ENCODE measurements at places on chromosomes 1 and 21. TPM values are rescaled to one million over a fixed set of nuclear protein-coding genes. Genes with fewer than 3 reads are reported as not detected.

AZIN2 gene
- 3.3 TPM for total RNA-seq

HRNR gene
- not detected for total RNA-seq

HSD17B7 gene
- total RNA-seq = 16.8 TPM

NR5A2 gene
- total RNA-seq = 0.12 TPM

ZNF695 gene
- 1.4 TPM for total RNA-seq

FAM163A gene
- total RNA-seq = not detected

JAM2 gene
- 0.93 TPM for total RNA-seq

DFFB gene
- 7.0 TPM for total RNA-seq

HAO2 gene
- total RNA-seq = not detected

RBP7 gene
- not detected for total RNA-seq

CLCA4 gene
- total RNA-seq = 0.40 TPM

ZNF593OS gene
- 0.19 TPM for total RNA-seq

PADI4 gene
- total RNA-seq = not detected

SCP2 gene
- total RNA-seq = 209 TPM

DTL gene
- total RNA-seq = 11.4 TPM

ZNF593 gene
- total RNA-seq = 27.1 TPM

YBEY gene
- total RNA-seq = 14.7 TPM

DYNLT5 gene
- 0.40 TPM for total RNA-seq

PLCH2 gene
- total RNA-seq = 3.2 TPM

CD2 gene
- total RNA-seq = not detected

BEND5 gene
- not detected for total RNA-seq

SPRR3 gene
- not detected for total RNA-seq

NCF2 gene
- total RNA-seq = under 0.01 TPM

WNT3A gene
- total RNA-seq = not detected
